ENCODE measurements at places on chromosomes 4 and X.

DNA sequence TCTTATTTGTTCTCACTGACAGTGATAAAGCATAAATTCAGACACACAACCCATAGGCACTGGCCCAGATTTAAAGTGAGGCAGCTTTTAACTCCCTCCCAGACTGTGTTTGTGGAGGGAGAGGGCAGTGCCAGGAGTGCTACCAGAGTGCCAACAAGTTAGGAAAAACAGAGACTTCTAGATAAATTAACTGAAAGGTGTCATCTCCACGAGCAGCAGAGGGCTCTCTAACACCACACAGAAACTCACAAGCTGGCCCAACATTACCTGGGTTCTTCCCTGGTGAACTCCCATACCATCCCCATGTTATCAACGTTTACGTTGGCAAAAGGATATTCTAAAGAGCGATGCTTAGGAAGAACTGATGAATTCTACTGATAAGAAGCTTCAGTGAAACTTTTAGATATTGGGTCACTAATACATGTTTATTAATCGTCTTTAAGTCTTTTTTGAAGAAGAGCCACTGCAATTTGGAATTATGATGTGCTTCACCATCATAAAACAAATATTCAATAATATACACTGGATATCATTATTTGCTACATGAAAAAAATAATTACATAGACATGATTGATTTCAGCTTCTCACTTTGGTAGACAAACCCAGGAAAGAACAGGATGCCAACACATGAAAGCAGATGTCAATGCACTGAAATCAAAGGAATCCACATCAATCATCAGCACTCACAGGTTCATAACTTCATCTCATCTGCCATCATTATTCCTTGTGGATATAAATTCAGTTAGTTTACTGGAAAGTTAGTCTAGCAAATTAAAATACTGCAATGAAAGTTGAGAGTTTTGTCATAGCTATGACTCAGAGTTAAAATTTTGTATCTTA is 121.2 kb upstream of the NAP1L5 start:
- peak; percentile 64 for DNase-seq

- DNase-seq, result no peak
Measured at GRCh38 chr4:47913861-47914219, 543 bp downstream of the NFXL1 start.

GRCh38 chrX:100654261-100654660 is 10.3 kb downstream of the SRPX2 start:
- DNase-seq, result peak; percentile 64

GRCh38 chrX:150074175-150074574 is 135.9 kb upstream of the EOLA2 start:
- peak; percentile 26 for DNase-seq

DNA sequence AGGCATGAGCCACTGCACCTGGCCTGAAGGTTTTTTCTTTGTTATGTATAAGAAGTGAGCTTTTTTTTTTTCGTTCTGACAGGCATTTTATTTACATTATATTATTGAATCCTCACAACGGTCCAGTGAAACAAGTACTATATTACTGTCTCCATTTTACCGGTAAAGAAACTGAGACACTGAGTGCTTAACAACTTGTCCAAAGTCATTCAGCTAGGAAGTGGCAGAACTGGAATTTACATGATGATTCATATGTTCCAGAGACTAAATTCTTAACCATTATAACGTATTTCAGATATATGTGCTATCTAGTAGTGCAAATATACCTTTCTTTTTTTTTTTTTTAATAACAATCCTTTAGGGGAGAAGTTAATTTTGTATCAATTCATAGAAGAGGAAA is 18.4 kb upstream of the SLC6A14 start:
- DNase-seq, result no peak

All from fibroblast of mammary gland (primary cell).